ENCODE measurements at places on chromosomes 5 and 9.

- no peak for DNase-seq
Measured at GRCh38 chr9:34579808-34580163, 9.7 kb downstream of the CNTFR start.

DNA sequence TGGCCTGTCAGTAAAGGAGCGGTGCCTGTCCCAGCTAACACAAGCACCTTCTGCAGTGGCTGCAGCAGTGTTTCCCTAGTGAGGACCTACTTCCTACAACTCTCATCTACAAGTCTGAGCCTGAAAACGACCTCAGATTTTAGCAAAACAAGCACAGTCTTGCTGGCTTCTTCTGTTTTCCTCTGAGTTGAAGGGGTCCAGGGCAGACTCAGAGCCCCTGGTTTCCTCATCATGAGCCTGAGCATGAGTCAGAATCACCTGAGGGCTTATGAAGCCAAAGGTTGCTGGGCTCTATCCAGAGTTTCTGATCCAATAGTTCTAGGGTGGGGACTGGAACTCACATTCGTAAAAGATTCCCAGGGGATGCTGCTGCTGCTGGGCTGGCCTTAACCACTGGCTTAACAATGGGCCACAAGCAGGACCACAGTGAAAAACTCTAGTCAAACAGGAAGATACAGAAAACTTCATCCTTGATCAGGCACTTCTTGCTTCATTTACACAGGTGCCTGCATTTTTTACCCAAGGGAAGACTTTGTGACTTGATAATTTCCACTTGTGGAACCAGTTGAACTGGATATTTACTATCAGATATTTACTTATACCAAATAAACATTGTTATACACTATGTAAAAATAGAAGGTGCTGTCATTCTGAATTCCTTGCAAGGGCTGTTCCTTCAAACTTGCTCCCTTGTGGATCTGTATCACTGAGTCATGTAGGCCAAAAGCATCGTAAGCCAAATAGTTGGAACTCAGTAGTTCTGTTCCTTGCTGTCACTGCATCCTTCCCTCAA lies 4.3 kb upstream of the ACER2 start:
- DNase-seq: no peak

DNA sequence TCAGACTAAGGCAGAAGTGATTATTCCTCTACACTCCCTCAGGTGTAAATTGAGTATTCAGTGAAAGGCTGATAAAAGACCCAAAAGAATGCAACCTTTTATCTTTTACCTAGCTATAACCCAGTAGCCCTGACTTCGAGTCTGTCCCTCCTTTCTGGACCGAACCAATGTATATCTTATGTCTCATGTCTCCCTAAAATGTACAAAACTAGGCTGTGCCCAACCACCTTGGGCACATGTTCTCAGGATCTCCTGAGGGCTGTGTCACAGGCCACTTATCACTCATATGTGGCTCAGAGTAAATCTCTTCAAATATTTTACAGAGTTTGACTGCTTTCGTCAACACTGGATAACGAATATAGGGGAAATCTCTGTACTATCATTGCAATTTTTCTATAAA lies 12.7 kb downstream of the FBXL17 start:
- no peak for DNase-seq

DNA sequence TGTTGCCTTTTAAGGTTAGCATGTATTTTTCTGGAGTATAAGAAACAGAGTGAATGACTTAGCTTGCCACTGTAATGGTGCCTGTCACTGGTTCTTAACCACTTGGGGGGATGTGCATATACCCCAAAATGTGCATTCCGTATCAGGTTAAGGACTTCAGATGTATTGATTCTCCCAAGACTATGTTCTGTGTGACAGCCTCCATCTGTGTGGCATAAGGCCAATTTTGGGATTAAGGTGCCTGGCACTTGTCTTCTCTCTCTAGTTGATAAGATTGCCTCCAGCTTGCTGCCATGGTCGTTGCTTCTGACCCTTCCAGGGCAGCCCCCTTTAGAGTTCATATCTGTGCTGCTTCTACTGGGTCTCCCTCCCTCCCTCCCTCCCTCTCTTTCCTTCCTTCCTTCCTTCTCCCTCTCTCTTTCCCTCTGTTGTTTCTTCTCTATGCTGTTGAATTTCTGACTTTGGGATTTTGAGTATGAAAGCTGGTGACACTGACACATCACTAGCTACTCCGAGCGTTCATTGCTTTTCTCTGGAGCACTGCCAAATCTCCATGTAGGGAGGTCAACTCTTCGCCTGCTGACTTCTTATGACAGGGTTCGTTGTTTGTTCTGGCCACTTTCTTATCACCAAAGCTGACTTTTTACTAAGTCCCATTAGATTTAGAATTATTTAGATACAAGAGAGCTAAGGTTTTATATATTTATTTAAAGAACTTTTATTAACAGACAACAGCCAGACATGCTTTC lies 31.0 kb downstream of the TNFAIP8 start:
- no peak for DNase-seq

GRCh38 chr5:165881259-165881658 lies 2375.8 kb downstream of the MAT2B start:
- no peak for DNase-seq

- DNase-seq: no peak
Measured at GRCh38 chr5:58080573-58080972, 379.3 kb downstream of the PLK2 start.

GRCh38 chr9:133374612-133375115 lies 1.2 kb downstream of the SURF4 start:
- DNase-seq: no peak

GRCh38 chr5:119031905-119032304 lies 39.0 kb upstream of the DMXL1 start:
- DNase-seq: peak; percentile 25

DNA sequence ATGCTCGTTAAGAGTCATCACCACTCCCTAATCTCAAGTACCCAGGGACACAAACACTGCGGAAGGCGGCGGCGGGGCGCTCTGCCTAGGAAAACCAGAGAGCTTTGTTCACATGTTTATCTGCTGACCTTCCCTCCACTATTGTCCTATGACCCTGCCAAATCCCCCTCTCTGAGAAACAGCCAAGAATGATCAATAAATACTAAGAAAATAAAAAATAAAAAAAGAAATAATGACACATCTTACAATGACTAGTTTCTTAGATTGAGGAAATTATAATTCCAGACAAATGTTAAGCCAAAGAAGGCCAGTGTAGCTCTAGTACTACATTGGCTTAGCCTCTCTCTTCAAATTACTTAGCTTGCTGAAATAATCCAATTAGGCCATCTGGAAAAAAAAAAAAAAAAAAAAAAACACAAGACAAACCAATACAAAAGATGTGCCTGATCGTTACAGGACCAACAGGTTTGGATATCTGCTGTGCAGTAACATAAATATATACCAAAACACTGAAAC lies 58.0 kb downstream of the ANXA2R start:
- no peak for DNase-seq

DNA sequence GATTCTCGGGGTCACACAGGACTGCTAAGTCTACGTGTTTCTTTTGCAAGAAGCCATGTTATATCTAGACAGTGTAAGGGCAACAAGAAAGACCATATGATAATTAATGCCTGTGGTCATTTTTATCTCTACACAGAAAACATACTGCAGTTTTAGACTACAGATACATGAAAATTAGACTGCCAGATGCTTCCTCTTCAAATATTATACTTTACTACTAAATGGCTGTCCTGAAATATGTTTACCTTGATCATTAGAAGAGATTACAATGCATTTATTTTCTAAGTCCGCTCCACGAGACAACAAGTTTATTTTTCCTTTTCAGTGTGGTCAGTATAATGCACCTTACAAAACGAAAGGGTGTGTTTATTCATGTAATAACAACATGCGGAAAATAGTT lies 147.6 kb downstream of the KIAA0825 start:
- no peak for DNase-seq

GRCh38 chr5:51632027-51632426 lies 248.8 kb downstream of the ISL1 start:
- DNase-seq: no peak

DNA sequence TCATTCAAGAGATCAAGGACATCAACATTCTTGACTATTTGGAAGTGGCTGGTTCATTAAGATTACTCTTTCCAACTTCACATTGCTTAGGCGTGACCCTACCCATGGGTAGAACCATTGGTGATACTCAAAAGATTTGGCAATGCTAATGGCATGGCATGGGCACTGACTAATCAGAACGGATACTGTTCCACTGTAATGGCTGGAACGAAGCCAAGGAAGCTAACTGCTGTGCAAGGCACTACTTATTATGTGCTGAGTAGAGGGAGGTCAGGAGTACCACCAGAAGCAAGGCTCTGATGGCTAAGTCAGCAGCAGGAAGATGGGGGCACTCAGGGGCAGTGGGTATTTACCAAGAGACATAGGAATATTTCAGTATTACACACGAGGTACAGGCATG lies 31.9 kb downstream of the GNA14 start:
- no peak for DNase-seq

- no peak for DNase-seq
Measured at GRCh38 chr5:137734962-137735554, 831 bp downstream of the KLHL3 start.

- DNase-seq: peak; percentile 1
Measured at GRCh38 chr5:136249678-136250266, 56.8 kb upstream of the SMIM32 start.

- DNase-seq: no peak
Measured at GRCh38 chr5:83199126-83199525, 121.8 kb downstream of the XRCC4 start.

DNA sequence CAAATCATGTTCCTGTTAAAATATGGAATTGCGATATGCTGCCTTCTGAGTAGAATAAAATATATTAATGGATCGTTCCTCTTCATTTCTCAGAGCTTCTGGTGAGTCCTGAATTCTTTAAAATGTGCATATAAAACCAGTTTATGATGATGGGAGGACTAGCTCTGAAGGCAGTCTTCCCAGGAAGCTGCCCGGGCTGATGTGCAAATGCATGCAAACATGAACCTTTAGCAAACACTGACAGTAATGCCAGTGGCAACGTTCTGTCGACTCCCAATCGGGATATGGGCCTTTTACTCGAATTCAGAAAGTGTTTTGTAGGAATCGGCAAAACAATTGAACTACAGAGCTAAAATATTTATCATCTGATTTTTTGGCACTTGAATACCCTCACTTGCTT lies 93.6 kb downstream of the TLE4 start:
- no peak for DNase-seq

DNA sequence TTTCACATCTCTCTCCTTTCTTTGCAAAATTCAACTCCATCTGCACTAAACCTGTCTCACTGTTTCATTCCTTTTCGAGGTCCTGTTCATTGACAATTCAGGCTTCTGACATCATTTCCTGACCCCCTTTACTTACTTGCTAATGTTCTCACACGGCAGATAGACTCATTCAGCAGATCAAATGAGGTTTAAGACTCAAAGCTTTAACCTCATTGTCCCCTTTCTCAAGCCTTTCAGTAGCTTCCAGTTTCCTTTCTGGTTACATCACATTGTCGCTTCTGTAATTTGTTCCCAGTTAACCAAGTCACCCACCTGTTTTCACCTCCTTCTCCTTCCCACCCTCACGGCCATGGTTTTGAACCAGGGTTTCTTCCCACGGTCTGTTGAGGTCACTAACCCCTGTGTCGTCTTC lies 143.4 kb upstream of the OTULINL start:
- no peak for DNase-seq

DNA sequence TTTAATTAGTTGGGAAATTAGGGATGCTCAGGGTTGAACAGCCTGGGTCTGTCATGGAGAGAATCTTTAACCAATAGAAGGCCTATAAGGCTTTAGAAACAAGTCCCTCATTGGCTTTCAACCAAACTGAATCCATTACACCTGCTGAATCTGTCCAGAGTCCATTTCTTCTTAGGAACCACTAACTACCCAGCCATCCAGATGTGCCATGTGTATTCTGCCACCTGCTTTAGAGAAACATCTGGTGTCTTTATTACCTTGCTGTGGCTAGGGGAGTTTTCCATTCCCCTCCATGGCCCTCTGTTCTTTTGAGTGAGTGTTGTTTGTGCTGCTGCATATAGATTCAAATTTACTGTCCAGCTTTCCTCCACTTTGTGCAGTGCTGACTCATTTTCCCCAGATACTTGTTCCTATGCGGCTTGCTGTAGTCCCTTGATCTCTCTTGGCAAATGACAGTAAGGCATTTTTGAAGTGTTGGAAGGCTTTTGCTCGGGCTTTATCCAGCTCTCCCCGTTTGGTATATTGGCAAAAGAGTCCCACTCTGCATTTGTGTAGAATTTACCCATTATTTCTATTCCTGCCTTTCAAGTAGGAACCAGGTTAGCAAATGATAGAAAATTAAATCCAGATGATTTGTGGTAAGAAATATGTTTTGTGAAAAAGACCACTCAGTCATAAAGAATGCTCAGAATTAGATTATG lies 54.6 kb downstream of the NLN start:
- DNase-seq: no peak

DNA sequence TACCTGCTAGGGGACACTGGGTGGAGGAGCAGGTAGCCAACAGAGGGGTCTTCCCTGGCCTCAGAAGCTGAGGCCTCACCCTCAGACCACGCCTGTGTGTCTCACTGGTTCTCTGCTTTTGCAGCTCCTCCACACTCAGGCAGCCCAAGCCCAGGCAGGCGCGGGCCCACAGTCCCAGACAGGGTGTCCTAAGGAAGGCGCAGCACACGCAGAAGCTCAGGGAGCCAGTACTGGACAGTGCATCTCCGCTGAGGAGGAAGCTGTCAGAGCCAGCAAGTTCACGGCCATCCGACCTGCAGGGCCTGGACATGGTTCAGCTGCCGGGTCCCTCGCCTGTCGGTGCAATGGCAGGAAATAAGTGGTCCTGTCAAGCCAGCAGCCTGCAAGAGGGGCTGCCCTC lies 25.3 kb downstream of the CFAP90 start:
- no peak for DNase-seq

DNA sequence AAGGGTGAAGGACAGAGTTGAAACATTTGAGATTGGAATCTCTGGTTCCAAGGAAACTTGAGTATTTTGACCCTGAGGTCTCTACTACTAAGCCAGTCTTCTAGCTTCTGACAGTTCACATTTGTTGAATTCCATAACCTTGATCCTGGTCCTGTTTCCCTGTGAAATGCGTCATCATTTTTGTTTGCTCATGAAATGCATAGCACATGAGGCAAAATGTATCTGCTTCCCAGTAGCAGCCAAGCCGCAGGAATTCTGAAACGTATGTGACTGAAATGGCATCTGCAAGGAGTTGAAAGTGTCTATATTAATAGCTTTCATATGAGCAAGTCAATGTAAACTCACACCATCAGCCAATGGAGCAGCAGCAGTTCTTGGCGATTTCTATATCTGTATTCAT lies 307.9 kb downstream of the CSNK1G3 start:
- no peak for DNase-seq

GRCh38 chr9:88202321-88202720 lies 64.0 kb upstream of the SPATA31C2 start:
- DNase-seq: no peak

All from stimulated activated CD8-positive, alpha-beta memory T cell treated with anti-CD3 and anti-CD28 coated beads, Interleukin-7, amount 100 ng/mL, for 48 hours (primary cell).